ENCODE measurements at places on chromosomes 1 and 21.

DNA sequence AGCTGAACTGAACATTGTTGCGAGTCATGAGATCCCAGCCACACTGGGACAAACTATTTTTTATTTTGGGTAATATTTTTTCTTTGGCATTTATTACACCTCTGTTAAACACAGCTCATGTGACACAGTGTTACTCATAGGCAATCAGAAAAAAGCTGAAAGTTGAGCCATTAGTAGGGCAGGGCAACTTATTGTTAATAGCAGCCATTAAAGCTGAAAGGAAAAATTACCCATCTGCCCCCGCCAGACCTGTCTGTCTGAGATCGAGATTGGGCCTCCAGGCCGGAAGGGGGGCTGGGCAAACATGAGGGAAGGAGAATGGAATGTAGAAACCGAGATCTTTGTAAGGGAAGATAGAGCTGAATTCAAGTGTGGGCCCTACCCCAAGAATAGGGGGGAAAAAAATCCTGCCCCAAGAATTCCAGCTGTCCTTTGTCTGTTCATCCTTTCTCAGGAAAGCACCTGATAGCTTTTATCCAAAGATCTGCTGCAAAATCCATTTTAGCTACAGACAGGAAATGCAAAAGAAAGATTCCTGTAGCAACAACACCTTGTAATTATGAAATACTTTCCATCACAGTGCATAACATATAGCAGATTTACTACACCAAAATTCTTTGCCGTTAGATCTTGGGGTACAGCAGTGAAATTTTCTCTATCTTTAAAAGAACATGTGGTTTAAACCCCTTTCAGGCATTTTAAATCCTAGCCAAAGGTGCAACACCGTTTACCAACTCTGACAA, 212.8 kb downstream of the PBX1 start:
- no peak for DNase-seq

- DNase-seq = no peak
Observed at GRCh38 chr1:17066361-17067068, 12.7 kb upstream of the SDHB start.

- no peak for DNase-seq
Observed at GRCh38 chr1:204382714-204383083, 23.0 kb upstream of the PLEKHA6 start.

DNA sequence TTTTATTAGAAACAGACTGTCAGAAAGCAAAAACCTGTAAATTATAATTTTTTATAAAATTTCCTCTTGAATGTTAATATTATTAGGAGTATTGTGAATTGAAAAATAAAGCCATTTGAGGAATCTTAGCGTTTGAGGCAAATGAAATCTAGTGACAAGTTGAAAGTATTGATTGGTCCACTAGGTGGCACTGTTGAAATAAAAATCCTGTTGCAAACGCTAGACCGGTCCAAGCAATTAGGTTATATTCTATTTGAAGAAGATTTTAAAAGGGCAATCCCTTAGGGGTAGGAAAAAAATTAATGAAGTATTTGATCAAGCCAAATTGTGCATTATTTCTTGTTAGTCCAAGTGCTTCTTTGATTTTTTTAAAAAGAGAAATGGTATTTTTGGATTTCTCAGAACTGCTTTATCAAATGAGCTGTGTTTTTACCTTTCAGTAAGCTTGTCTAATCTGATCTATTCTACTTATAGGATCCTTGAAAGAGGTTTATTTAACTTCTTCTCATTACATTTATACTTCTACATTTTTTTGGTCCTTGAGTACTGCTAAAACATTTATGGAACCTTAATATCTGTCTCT, 57.7 kb downstream of the ATG4C start:
- DNase-seq = no peak

- no peak for DNase-seq
Observed at GRCh38 chr1:45152126-45152525, 54.3 kb downstream of the ZSWIM5 start.

DNA sequence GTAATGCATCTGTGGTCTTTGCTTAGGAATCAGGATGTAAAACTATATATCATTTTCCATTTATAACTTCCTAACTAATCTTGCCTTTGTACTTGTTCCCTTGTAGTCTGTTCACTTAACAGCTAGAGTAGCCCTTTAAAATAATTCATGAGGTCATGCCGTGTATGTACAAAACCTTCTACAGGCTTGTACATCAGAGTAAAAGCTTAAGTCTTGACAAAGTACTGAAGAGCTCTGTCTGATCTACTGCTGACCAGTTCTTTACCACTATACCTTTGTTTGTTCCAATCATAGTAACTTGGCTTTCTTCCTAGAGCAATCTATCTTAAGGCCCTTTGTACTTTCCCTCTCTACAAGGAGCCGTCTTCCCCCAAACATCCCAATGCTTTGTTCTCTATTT, 90.7 kb upstream of the KIAA1614 start:
- no peak for DNase-seq

GRCh38 chr1:209900734-209901133, 37.3 kb upstream of the SYT14 start:
- no peak for DNase-seq
